Small intestine (tissue), 16 donors: ENCODE measurements at places on chromosomes 3 and 15.
A peak's percentile ranks its signal among the peaks of the same experiment; 100 is the strongest.

DNA sequence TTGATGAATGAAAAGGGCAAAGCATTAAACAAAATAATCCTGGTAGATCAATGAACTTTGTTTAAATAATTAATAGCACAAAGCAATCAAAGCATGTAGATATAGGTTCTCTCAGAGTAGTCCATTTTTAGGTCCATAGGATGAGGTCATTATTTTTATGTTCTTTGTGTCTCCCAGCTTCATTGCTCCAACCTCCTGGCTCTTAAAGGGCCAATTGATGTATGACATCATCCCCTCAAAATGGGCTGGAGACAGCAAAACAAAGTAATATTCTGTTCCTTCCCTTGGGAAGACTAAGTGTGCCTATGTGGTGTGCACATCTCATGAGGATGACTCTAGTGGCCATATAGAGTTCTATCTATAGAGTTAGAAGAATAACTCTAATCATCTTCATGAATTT, 49.5 kb downstream of the HMG20A start:
- no peak for DNase-seq

DNA sequence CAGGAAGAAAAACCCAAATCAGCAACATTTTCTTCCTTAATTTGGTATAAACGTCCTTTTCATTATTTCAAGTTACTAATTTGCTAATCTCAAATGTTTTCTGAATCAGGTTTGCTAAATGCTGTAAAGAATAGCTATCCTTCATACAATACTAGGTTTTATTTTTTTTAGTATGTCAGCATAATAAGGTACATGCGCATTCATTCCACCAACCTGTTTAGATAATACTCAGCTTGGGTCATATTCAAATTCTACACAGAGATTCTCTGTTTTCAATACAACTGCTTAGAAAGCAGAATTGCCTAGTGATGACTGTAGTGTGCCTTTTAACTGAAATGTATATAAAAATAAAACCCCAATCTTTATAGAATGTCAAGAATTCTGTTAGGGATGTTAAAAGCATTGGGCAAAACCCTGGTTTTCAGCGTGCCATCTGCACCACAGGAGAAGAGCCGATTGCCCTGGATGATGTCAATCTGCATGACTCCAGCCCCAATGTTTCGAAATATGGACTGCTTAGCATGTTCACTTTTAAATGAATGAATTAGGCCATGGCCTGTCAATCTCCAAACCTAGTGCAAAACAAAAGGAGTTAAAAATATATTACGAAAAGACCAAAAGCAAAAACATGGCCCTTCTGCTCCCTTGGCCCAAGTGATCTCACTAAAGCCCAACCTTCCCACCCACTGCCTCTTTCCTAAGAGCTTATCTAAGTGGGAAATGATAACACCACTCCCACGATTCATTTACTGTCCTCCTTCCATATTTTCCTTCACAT, 107.4 kb downstream of the GLDN start:
- no peak for DNase-seq

DNA sequence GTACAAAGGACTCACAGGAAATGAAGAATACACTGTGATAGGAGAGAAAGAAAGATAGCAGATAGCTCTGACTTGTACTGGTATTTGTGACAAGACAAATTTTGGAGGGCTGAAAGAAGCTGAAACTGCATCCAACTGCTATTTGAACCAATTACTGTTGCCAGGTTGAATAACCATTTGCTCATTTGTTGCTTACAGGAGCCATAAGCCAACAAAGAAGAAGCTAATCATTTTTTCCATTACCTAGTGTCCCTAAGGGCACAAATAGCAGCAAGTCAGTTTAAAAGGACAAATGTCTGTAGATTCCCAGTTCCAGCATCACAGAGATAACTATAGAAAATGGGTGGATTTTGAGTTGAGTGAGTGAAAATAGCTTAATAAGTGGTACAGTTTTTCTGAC, 376.9 kb upstream of the ARPP21 start:
- no peak for DNase-seq

- DNase-seq = no peak
Observed at GRCh38 chr15:100537331-100537730, 8.6 kb upstream of the CERS3 start.

DNA sequence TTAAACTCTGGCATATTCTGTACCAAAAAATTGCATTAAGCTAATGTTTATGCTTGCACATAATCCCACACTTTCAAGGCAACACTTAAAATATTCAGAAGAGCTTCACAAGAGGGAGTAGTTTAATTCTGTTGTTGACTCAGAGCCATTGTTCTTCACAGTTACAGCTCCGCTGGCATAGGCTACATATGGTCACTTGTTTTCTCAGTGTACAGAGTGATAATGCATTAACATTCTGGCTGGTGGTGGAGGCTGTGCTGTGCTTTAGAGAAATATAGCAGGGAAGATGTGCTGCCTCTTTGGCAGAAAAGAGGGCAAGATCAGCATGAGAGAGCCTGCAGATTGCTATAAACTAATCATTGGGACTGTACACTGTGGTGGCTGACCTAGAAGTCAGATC, 13.3 kb downstream of the NLGN1 start:
- no peak for DNase-seq

GRCh38 chr15:44101944-44102343, 93.1 kb downstream of the FRMD5 start:
- no peak for DNase-seq

- DNase-seq = peak; percentile 27
Observed at GRCh38 chr15:78540871-78541743, 863 bp downstream of the PSMA4 start.

GRCh38 chr3:169350228-169350627, 313.3 kb downstream of the MECOM start:
- no peak for DNase-seq

GRCh38 chr3:149506965-149507364, 32.5 kb downstream of the TM4SF4 start:
- DNase-seq = no peak

DNA sequence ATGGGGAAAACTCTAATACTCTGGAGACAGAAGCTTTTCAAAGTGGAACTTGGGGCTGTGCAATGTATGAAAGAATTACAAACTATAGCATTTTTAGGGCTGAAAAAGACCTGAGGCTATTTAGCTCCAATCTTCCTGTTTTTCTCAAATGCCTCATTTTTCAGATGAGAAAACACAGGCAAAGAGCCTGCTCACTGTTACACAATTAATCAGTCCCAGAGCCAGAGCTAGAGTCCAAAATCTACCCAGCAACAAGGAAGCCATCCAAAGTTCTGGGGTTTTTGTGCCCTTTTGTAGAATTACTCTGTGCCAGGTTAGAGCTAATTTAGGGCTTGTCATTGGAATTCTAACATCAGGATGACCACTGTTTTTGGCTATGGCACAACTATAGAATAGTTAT, 45.5 kb downstream of the GPR149 start:
- DNase-seq = no peak

- DNase-seq = no peak
Observed at GRCh38 chr15:68749793-68750192, 70.9 kb downstream of the ANP32A start.

GRCh38 chr15:52551762-52552161, 17.1 kb downstream of the ARPP19 start:
- DNase-seq = no peak

DNA sequence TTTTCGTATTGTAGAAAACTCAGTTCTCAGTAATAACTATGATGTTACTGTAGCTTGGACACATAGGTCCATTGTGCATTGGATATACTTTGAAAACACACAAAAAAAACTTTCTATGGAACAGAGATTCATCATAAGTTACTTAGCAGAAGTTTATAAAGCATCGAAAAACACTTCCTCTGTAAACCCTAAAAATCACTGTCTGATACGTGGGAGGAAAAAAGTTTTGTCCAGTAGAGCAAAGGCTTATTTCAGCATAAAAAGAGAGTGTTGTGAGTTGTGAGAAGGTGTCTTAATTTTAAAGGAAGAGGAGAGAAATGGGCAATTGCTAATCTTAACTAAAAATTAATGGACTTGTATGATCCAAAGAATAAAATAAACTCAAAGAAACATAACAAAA, 64.8 kb downstream of the OSTN start:
- DNase-seq = no peak

DNA sequence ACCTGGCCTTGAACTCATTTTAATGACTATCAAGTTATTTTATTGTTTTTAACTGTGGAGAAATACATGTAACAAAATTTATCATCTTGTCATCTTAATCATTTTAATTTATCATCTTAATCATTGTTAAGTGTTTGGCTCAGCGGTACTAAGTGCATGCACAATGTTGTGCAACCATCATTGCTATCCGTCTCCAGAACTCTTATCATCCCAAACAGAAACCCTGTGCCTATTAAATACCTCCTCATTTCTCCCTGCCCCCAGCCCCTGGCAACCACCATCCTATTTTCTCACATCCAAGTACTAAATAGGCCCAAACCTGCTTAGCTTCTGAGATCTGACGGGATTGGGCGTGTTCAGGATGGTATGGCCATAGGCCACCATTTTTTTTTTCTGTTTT, 51.5 kb upstream of the UBP1 start:
- DNase-seq = no peak

DNA sequence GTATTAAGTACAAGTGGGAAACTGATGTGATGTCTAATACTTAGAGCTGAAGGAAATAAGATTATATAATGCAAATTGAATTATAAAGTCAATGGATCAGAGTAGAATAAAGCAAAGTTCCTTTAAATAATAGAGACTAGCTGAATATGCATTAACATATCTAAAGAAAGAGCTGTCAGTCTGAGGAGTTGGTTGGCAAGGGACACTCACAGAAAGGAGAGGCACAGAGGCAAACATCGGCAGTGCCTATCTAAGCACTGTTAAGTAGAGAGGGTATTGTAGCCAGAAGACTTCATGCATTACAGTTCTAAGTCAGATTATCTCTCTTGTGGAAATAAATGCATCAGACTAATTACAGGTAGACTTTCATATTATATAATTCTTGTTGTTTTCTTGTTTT, 16.6 kb downstream of the NRG4 start:
- DNase-seq = no peak

DNA sequence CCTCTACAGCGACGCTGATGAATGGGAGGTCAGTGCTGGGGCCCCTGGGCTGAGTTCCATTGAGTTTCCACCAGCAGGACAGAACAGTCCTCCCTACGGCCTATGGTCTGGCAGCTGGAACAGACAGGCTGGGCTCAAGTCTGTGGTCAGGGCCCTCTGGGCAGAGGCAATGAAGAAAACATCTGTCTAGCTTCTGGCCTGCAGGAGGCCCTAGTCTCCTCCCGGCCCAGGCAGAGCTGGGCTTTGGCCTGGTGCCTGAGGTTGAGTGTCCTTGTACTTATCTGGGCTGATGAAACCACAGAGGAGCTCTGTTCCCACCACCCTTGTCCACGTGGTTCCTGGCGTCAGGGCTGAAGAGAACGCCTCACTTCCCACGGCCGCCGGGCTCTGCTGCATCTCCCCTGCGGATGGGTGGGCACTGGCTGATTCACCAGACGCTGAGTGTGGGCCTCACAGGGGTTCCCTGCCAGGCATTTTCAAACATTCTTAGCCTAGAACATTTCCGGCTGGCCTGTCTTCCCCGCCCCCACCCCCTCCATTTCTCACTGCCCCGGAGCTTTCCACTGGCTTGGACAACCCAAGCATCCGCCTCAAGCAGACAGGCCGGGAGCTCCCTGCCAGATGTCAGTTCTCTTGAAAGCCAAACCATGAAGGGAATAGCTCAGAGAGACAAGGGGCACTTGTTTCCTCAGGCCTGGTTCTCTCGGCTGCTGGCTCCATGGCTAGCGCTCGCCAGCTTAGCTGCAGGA, 20.3 kb downstream of the PPCDC start:
- DNase-seq = peak; percentile 88

- no peak for DNase-seq
Observed at GRCh38 chr3:63952248-63952594, 40.0 kb upstream of the SCAANT1 start.

DNA sequence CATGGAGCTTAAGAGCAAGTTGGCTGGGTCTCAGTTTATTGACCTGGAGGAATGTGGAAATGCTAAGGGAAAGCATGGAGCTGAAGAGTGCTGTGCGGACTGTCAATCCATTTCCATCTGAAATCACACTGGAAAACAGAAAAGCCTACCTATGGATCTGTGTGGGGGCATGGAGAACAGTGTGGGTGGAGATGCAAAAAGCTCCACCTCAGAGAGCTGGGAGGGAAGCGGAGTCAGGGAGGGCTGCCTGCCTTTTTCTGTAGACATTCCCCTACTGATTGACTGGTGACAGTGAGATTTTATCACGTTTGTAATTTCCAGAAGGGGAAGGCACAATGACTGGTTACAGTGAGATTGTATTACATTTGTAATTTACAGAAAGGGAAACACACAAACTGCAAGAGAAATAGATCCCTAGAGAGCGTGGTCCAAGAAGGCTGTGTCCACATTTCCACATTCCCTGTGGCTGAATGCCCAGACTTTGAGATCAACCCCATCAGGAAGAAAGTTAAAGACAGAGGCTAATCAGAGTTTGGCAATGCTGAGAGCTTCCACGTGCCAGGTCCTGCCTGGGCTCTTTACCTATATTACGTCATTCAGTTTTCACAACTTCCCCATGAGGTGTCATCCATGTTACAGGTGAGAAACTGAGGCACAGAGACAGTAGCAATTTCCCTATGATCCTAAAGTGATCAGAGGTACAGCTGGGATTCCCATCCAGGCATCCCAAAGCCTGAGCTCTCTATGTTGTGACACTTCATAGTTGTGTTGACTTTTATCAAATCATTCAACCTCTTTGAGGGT, 67.7 kb upstream of the NSMCE3 start:
- no peak for DNase-seq

DNA sequence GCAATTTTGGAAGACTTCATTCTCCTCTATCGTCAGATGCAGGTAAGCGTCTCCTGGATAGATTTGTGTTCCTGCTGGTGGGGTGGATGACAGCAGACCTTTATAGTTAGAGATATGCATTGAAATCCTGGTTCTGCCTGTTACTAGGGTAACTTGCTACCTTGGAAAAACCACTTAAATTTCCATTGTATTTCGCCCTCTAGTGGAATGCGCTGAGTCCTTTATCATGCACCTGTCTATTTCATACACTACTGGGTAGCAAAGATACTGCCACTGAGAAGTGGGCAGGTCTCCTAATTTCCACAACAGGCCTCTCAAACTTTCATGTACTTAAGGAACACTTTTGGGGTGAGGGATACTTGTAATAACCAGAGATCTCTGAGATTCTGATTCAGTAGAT, 209.5 kb upstream of the SUCLG2 start:
- DNase-seq = peak; percentile 8

- no peak for DNase-seq
Observed at GRCh38 chr3:141811348-141811747, 48.1 kb downstream of the GRK7 start.

- no peak for DNase-seq
Observed at GRCh38 chr3:66469220-66469640, 31.6 kb downstream of the LRIG1 start.
